ENCODE measurements at places on chromosomes 7 and 10.

GRCh38 chr10:114285961-114286441, 46.9 kb downstream of the VWA2 start:
- DNase-seq, result no peak

- DNase-seq, result no peak
Observed at GRCh38 chr10:87646935-87647334, 12.7 kb upstream of the PAPSS2 start.

DNA sequence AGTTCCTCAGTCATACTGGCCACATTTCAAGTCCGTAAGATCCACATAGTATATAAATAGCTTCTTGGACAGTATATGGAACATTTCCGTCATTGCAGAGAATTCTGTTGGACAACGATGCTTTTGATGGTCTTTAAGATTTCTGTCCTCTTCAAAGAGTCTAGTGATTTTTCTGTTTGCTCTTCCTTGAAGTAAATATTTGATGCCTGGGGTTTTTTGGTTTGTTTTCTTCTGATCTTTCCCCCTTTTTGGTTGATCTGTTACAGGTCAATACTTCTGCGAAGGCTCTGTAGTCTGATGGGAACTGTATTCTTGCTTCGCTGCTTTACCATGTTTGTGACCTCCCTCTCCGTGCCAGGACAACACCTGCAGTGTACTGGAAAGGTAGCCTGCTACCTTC, 42.3 kb upstream of the VDAC2 start:
- DNase-seq, result no peak

- DNase-seq, result no peak
Observed at GRCh38 chr7:44724276-44724675, 24.4 kb upstream of the ZMIZ2 start.

GRCh38 chr7:139103057-139103815, 6.3 kb downstream of the ZC3HAV1 start:
- no peak for DNase-seq

DNA sequence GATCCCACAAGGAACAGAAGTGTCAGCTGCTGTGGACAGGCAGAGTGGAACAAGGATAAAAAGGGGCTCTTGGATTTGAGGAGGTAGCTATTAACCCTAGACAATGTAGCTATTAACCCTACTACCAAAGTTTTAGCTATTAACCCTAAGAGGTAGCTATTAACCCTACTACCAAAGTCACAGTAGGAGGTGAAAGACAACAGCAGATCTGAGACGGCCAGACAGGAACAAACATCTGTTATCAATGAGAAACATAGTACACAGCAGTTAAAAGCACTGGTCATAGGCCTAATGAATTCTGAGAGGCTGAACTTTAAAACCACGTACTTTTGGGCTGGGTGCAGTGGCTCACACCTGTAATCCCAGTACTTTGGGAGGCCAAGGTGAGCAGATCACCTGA, 11.9 kb downstream of the ERCC6 start:
- DNase-seq, result no peak

DNA sequence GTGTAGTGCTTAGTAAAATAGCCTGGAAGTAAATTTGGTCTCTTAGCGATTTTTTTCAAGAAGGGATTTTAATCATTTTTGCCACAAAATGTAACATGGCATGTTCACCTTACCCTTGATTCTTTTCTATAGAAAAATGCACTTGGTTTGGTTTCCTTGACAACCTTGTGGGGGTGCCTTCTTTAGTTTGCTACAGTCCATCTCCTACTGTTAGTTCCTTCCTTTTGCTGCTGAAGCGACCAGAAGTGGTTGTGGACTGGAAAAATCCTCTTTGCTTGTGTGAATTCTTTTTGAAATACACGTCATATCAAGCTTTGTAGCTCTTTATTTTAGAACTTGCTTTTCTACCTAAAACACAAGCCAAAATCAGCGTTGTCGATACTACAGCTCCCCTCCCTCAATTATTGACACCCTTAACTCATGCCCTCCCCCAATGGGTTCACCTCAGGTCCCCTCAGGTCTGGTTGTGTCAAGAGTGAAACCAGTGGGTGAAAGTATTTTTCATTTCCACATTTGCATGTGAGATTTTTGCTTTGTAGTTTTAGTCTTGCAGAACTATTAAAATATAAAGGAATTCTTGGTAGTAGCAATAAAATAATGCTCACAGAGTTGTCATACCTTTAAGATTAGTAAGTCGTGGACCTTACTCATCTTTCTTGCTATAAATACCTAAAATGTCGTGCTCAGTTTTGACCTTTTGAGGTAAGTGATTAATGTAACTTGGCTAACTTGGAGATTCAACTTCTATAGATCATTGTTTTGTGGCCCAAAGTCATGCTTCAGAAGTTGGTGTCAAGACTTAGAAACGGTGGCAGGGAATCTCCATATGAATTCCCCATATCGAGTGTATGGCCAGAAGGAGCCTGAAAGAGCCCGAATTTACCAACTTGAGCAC, 1.5 kb downstream of the ACTR3B start:
- DNase-seq, result no peak

DNA sequence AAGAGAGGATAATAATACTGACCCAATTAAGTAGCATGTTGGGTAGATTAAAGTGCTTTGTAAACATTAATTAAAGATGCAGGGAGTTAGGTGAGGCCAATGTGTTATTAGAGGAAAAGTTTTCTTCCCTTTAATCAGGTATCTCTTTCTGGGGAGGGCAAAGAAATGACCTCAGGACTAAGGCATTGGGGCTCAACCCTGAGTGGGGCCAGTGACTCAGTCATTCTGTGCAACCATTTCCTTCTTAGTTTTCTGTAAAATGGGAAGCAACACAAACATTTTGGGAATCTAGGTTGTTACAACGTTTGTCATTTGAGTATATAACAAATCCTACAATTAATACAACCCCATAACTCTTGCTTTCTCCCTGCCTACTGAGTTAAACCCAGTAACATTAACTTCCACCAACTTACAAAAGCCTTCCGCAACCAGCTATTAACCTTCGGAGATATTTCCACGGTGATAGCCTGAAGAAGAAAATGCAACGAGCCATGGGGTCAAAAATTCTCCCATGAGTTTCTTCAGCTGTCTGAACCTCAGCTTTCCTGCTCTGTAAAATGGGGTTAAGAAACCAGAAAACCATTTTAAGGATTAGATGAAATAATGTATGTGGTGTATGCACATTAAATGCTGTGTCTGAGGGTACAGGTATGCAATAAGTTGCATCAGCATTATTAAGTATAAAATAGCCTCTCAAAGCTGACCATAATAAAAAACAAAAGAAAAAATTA, 965 bp upstream of the PROSER2 start:
- no peak for DNase-seq

DNA sequence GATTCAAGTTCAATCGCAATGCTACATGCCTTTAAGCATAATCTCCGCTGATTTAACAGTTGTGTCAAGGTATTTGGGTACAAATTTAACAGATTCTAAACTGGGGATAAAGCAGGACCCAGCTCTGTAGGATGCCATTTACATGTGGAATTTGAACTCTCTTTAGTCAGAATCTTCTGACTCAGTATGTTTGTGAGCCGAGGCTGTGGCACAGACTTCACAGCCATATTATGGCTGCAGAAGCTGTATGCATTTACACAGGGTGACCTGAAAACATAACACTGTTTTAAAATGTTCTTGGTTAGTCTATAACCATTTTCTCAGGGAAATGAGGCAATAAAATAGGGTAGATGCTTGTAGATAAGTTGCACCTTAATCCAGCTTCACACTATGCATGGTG, 8.7 kb downstream of the PDLIM1 start:
- DNase-seq, result no peak

DNA sequence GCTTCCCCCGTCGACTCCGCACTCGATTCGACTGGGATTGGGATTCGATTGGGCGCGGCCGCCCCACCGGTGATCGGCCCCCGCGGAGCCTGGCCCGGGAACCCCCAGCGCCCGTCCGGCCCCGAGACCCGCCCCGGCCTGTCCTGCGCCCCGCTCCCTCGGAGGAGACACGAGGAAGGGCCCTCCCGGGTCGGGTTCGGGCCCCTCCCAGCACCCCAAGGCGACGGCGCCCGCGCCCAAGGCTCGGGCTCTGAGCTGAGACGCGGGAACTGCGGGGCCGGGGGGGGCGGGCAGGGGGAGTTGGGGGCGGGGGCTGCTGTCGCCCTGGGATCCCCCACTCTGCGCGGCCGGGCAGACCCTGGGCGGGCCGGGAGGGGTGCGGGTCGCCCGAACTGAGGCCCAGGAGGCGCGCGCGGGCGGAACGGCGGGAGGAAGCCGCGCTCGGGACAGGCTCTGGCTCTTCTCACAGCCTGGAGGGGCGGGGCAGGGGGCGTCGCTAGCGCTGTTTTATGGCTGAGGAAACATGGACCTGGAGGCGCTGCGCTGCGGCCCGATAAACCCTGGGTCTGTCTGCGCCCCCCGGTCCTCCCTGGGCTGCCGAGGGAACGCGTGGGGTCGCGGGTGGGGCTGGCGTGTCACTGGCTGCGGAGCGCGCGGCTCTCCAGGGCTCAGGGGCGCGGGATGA, 1.7 kb upstream of the NKX6-2 start:
- DNase-seq, result no peak

GRCh38 chr7:22723181-22723601, 3.8 kb upstream of the IL6 start:
- DNase-seq, result peak; percentile 42

DNA sequence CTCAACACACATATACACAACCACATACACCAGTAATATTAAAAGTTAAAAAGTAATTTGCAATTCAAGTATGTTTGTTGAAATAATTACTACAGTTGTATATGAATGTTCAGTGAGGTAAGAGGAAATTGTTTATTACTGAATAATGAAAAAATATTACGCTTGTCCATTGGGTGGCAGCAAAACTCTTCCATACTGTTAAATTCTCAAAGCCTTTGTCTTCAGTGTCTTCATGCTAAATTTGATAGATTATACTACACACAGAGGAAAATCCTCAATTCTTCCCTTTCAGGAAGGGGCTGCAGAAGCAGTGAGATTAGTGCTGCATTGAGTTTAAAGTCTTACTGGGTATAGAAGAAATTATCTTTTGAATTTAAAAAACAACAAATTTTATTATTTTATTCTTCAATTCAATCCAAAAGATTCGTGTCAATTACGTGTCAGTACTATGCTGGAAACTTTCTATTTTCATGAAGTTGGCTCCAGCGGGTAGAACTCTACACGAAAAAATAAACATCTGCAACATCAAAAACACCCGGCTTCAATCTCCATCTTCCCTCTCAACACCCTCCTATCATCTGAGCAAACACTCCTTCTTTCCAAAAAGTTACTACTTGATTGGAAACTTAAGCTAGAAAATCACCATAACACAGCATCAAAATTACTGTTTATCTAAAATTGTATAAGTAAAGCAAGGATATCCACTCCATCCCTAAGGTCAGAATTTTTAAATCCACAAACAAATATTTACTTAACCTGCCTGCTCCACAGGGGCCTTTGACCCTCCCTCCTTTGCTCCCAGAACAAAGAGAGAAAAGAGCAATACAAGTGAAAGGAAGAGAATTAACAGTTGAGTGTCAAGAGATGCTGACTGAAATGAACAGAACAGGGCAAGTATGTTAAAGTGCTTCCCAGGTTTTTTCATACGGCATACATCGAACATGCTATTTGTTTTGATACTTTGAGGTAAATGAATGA, 37.0 kb upstream of the TES start:
- peak; percentile 74 for DNase-seq

DNA sequence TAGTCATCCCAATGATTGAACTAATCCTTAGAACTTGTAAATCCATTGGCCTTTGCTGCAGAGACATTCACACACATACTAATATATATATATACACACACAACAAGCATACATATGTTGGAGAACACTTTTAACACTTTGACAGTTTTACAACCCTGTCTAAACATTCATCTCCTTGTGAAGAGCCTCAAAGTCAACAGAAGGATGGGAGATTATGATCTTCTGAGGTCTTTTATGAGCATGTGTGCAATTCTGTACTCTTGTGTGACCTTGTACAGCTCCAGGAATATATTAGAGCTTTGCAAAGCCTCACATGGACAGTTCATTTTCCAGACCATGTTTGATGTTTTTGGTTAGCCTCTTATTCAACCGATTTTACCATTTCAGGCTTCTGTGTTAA, 589.0 kb downstream of the NXPH1 start:
- no peak for DNase-seq

- DNase-seq, result no peak
Observed at GRCh38 chr10:87928996-87929395, 65.6 kb downstream of the PTEN start.

GRCh38 chr7:79770063-79770462, 316.6 kb upstream of the MAGI2 start:
- no peak for DNase-seq

DNA sequence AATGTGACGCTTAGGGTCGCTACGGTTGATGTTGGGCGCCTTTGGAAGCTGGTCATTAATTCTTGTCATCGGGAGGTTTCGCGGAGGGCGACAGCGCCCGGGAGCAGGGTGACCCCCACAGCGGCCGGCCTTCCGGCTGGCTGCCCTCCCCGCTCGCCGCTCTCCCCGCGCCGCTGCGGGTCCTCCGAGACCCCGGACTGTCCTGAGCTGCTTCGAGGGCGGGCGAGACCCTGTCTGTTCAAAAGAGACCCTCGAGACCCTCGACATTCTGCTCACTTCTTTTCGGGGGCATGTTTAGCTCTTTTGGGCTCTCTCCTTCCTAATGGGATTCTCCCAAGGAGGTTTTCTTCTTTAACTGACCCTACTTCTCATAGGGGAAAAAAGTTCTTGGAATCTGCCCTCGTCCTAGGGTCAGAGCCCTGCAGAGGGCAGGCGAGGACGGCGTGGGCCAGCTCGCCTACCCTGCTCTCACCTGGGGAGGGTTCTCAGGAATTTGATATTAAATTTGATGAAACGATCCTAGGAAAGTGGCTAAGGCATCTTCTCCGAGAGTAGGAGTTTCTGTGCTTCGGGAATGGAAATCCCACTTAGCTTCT, 257.0 kb downstream of the OTUD1 start:
- no peak for DNase-seq
